ENCODE measurements at places on chromosomes 3 and 15. TPM values are rescaled to one million over a fixed set of nuclear protein-coding genes. Genes with fewer than 3 reads are reported as not detected.

- no peak overlapping the region for H3K27ac ChIP-seq
- no peaks in the 10 kb centered on the region for H3K36me3 ChIP-seq
- peak overlapping the region; percentile 21 for H3K4me3 ChIP-seq
- H3K27me3 ChIP-seq = no peaks in the 10 kb centered on the region
- H3K4me1 ChIP-seq = no peaks in the 10 kb centered on the region
- peak; percentile 89 for DNase-seq
These were observed 1.2 kb upstream of the TYRO3 start for GRCh38 chr15:41557673-41558399.

DNA sequence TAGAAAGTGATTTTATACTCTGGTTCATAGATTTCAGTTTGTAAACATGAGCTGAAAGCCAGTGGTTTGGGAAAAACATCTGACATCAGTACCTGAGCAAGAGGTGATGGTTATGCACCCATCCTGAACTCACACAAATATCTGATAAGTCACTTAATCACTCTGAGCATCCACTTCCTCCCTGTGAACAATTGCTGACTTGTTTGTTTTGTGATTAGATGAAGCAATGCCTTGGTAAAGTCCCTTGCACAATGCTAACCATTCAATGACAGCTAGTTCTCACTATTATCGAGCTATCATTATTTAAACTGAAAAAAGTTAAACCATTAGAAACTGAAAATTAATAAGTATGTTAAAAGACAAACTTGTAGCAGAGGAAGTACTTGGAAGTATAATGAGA lies 303.0 kb downstream of the PLOD2 start:
- DNase-seq = no peak
- H3K36me3 ChIP-seq = no peaks in the 10 kb centered on the region
- H3K27me3 ChIP-seq = no peaks in the 10 kb centered on the region
- no peaks in the 10 kb centered on the region for H3K4me1 ChIP-seq

GRCh38 chr3:70096376-70097066 lies 97.0 kb downstream of the SAMMSON start:
- no peak overlapping the region for H3K4me3 ChIP-seq
- H3K36me3 ChIP-seq = no peaks in the 10 kb centered on the region
- no peak for DNase-seq
- no peak overlapping the region for H3K27ac ChIP-seq

- no peaks in the 10 kb centered on the region for H3K4me1 ChIP-seq
- DNase-seq = no peak
- no peak overlapping the region for H3K27ac ChIP-seq
- no peaks in the 10 kb centered on the region for H3K27me3 ChIP-seq
These were observed 24.3 kb downstream of the LRRC2 start for GRCh38 chr3:46541835-46542234.

The CD86 gene
- total RNA-seq = 6.3 TPM

The SLCO3A1 gene
- 59.4 TPM for total RNA-seq

Measured in kidney (tissue), 22 donors.